Stimulated activated CD8-positive, alpha-beta memory T cell treated with anti-CD3 and anti-CD28 coated beads, Interleukin-2, amount 100 ng/mL, for 1 hour (primary cell): ENCODE measurements at places on chromosomes 13 and 19.

GRCh38 chr13:57633950-57634838 lies 2.6 kb downstream of the PCDH17 start:
- DNase-seq = no peak

DNA sequence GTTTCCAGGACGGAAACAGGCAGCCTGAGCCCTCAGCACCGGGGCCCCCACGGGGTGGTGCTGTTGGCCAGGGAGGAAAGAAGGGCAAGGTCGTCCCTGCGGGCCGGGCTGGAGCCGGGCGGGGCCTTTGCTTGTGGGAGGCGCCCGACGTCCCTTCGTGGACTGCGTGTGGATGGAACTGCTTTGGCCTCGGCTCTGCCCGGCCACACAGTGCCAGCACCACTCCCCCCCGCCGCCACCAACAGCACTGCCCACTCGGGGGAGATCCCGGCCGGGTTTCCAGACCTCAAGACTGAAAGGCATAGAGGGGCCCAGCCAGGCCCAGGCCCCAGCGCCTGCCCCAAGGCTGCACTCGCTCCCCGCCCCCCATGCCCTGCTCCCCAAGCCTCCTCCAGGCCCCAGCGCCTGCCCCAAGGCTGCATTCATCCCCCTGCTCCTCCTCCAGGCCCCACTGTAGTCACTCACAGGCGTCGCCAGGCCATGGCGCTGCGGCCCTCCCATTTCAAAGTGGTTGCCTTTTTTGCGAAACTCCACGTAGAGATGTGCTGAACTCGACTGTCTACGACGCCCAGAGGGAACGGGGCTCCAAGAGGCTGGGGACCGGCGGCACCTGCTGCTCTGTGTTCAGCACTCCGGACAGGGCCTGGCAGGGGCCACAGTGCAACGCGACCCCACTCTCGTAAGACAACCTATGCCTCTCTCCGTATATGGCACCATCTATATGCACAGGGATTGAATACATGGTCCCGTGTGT lies 22.5 kb downstream of the C13orf46 start:
- DNase-seq = no peak

DNA sequence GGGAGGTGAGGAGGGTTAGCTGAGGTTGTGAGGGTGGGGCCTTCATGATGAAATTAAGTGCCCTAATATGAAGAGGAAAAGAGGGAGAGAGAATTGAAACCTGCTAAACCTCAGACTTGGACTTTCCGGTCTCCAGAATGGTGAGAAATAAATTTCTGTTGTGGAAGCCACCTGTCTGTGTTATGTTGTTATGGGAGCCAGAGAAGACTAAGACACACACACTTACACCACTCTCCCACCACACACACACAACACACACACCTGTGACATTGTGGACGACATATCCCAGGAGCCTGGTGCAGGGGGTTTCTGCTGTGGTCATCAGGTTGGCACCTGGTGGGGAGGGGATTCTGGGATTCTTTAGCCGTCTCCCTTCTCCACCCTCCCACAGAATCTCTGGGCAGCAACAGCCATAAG lies 14.0 kb downstream of the KLK4 start:
- no peak for DNase-seq

DNA sequence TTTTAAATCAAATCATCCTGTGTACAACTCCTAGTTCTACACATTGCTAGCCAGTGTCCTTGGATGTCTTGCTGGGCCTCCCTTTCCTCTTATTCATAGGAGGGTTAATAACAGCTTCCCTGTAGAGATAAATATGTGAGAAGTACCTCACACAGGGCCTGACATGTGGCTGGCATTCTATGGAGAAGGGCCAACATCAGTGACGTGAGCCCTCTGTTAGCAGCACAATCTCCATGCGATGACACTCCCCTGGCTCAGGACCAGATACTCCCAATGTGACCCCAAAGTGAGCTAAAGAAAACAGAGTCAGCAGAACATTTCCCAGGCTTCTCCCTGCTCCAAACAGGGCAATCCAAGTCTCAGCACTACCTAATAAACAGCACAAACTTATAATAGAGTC lies 818.4 kb downstream of the DIAPH3 start:
- DNase-seq = no peak

DNA sequence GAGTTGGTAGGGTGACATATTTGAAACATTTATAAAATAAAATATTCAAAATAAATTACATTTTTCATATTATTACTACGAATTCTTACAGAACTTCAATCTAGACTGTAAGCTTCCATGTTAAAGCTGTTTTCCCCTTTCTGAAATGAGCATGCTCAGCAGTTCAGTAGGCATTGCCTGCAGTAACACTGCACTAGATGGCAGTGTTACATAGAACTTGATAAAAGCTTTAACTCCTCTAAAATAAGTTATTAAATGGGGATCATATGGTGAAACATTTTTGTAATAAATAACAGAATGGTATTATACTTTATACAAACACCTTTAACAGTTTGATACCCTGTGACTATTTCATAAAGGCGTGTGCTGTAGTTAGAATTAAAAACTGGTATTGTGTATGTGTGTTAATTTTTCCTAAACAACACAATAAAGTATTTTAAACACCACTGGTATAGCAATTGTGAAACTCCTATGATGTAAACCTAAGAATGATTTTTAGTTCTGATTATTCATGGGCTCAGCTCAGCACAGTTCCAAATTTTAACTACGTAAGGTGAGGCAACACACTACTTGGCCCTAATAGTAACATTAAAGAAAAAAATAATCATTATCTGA lies 11.6 kb upstream of the GPR18 start:
- DNase-seq = no peak

DNA sequence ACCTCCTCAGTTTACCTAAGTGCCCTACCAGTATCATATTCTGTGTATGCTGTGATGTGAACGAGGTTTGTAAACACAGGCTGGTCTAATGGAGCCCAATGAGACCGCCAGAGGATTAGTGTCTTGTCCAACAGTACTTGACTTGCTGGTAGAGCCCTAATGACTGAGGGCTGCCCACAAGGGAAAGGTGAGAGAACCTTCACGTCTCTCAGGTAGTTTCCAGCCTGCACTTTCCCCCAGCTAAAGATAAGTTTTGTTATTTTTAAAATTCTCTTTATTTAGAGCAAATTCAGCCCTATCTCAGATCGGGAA lies 498 bp upstream of the RBM26 start:
- DNase-seq = no peak

GRCh38 chr13:24906268-24906667 lies 142.3 kb downstream of the RNF17 start:
- DNase-seq = no peak

DNA sequence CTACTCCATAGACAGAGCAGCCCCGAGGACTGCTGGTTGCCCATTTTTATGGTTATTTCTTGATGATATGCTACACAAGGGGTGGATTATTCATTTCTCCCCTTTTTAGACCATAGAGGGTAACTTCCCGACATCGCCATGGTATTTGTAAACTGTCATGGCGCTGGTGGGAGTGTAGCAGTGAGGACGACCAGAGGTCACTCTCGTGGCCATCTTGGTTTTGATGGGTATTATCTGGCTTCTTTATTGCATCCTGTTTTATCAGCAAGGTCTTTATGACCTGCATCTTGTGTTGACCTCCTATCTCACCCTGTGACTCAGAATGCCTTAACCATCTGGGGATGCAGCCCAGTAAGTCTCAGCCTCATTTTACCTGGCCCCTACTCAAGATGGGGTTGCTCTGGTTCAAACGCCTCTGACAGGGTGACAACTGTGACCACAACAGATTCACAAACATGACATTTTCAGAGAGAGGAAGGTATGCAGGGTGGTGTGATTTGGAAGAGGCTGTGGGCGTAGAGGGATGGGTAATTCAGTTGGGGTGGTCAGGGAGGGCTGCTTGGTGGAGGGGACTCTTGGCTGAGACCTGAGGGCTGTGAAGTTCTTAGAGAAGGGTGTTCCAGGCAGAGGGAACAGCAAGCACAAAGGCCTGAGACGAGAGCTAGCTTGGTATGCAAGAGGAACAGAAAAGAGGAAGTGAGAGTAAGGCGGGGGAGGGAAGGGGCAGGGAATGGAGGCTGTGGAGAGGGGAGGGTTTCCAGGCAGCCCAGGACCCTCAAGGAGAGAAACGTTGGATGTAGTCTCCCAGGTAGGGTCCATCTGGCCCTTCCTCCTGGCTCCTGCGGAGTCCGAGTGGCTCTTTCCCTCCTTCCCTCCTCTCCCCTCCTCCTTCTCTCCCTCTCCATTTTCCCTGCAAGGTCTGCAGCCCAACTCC lies 23.5 kb downstream of the FAM187B start:
- DNase-seq = no peak

- DNase-seq = no peak
These were observed 119.2 kb downstream of the GPC6 start for GRCh38 chr13:93345770-93346169.

DNA sequence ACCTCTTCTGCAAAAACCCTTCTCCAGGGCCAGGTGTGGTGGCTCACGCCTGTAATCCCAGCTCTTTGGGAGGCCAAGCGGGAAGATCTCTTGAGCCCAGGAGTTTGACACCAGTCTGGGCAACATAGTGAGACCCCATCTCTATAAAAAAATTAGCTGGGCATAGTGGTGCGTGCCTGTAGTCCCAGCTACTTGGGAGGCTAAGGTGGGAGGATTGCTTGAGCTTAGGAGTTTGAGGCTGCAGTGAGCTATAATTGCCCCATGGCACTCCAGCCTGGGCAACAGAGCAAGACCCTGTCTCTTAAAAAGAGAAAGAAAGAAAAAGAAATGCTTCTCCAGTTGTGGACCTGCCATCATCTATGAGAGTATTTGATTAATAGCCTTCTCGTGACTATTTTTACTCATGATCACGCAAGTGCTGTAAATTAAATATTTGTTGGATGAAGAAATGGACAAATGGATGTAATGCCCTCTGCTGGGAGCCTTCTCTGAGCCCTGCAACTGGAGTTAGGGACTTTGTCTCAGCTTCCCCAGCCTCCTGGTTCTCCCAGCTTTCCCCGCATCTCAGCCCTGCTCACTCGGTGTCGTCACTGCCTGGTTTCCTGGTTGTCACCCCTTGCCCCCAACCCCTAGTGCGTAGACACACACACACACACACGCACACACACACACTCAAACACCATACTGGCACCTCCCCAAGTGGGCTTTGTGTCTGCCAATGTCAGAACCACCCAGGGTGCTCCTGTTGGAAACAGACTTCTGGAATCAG lies 12.2 kb downstream of the WIZ start:
- no peak for DNase-seq

GRCh38 chr19:33064792-33065550 lies at the start of gene RHPN2:
Gene RHPN2 (minus strand): TSS chr19:33064888. CDS start chr19:33064852, 36 bp downstream.
- DNase-seq = no peak

DNA sequence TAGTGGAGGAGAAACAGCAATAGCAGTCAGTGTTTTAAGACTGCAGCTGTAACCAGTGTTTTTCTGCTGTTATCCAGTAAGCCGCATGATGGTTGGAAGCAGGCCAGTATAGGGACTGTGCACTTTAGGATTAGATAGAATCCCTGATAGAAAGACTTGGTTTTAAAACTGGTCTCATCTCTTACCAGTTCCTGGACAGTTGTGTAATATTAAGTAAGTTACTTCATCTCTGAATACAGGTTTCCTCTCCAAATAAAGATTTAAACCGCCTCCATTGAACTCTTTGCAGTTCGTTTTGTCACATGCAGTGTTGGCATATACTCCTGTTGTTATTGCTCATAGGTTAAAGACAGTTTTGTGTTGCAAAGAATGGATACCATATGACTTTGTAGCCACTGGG lies 25.6 kb downstream of the URI1 start:
- no peak for DNase-seq

- DNase-seq = no peak
These were observed 238.7 kb downstream of the EFNB2 start for GRCh38 chr13:106296723-106297122.

DNA sequence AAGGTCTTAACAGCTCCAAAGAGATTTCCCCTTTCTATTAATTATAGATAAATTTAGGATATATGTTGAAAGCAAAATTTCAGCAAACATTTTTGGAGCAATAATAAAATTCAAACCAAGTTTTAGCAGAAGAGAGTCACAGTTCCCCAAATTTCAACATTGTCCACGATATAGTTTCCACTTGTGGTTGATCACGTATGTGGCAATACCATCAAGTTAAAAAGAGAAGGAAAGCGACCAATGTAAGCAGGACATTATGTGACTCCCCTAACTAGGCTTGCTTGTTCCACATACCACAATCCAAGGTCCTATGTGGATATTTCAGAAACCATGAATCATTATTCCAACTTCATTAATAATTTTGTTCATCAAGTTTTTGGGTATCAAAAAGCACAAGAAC lies 52.8 kb downstream of the ELF1 start:
- DNase-seq = no peak

DNA sequence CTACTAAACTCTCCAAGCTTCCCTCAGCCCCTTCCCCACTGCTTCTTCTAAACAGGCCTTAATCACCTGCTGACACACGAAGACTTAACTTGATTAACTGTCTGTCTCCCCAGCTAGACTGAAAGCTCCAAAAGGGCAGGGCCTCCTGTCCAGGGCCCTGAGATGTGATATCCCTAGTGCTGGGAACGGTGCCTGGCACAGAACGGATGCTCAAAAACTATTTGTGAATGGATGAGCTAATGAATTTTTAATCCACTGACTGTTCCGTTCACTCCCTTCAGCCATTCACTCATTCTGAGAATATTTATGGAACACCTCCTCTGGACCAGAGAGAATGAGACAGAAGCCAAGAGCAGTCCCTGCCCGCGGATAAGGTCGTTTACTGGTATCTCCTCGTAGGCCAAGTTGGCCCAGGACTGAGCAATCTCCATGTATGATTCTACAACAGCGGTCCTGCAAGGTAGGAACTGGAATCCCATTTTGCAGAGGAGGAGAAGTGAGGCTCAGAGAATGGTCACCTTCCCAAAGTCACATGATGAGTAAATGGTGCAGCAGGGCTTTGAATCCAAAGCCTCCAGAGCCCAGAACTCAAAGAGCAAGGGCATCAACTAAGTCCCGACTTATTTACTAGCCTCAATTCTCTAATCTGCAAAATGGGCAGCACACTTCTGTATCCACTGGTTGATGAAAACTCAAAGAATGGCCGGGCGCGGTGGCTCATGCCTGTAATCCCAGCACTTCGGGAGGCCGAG lies 3.4 kb downstream of the DMWD start:
- DNase-seq = no peak

DNA sequence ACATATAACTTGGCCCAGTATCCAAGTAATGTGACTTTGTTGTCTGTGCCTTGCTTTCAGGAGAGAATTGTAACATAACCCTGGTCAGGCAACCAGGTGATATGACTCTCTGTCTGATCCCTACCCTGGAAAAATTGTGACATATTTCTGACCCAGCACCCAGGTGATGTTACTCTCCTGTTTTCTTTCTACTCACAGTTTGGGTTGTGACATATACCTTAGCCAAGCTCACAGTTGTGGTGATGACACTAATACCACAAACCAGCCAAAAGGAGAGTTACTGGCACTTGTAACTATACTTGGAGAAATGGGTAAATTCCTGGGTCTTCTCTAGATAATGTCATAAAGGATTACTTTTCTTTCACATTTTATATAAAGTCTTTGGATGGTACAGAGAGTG lies 14.3 kb upstream of the ZNF254 start:
- no peak for DNase-seq

GRCh38 chr19:51394050-51394836 lies 3.9 kb upstream of the C19orf84 start:
- DNase-seq = peak; percentile 75

- DNase-seq = no peak
These were observed 482.2 kb downstream of the SLITRK5 start for GRCh38 chr13:88153353-88153752.
